ENCODE measurements at places on chromosomes 11 and 22. TPM values are rescaled to one million over a fixed set of nuclear protein-coding genes. Genes with fewer than 3 reads are reported as not detected.

MMP27 gene
- not detected for polyA plus RNA-seq

- DNase-seq: no peak
Measured at GRCh38 chr11:3154001-3154599, 11.0 kb downstream of the OSBPL5 start.

SCGB1C1 gene
- not detected for polyA plus RNA-seq

POU2AF2 gene
- 0.09 TPM for polyA plus RNA-seq

KRTAP5-7 gene
- polyA plus RNA-seq: not detected
